Myocyte (in vitro differentiated cells): ENCODE measurements at places on chromosomes 3 and 15.
A peak's percentile ranks its signal among the peaks of the same experiment; 100 is the strongest.

- DNase-seq = no peak
Measured at GRCh38 chr3:65593780-65594752, 444.7 kb downstream of the MAGI1 start.

GRCh38 chr3:186022931-186023330 lies 85.1 kb upstream of the TRA2B start:
- no peak for DNase-seq

- peak; percentile 9 for DNase-seq
Measured at GRCh38 chr15:64216730-64217428, 54.1 kb upstream of the PPIB start.

- DNase-seq = peak; percentile 57
Measured at GRCh38 chr3:107861904-107862303, 228.9 kb downstream of the CD47 start.

DNA sequence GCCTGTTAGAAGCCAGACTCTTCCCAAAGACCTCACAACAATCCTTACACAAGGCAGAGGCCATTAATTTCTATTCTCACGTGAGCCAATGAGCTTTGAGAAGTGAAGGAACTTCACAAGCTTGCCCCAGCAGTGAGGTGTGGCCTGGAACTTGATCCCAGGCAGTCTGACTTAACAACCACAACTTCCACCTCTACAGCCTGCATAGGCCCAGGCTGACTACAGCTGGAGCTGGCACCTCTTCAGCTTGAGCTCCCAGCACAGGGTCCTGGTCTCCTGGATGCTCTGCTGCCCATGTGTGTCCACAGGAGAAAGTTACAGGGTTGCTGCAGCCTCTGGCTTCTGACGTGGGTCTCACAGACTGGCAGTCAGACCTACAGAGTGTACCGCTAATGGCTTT lies 111.0 kb downstream of the ERC2 start:
- no peak for DNase-seq

DNA sequence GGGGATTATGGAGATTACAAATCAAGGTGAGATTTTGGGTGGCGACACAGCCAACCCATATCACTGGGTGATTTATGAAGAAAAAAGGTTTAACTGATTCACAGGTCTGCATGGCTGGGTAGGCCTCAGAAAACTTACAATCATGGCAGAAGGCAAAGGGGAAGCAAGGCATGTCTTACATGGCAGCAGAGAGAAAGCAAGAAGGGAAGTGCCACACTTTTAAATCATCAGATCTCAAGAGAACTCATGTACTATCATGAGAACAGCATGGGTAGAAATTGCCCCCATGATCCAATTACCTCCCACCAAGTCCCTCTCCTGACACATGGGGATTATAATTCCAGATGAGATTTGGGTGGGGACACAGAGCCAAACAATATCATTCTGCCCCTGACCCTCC lies 59.7 kb downstream of the DPH6 start:
- DNase-seq = no peak

GRCh38 chr15:70343961-70344621 lies 246.4 kb upstream of the TLE3 start:
- no peak for DNase-seq

GRCh38 chr3:38541806-38542205 lies 45.7 kb downstream of the EXOG start:
- DNase-seq = peak; percentile 98

DNA sequence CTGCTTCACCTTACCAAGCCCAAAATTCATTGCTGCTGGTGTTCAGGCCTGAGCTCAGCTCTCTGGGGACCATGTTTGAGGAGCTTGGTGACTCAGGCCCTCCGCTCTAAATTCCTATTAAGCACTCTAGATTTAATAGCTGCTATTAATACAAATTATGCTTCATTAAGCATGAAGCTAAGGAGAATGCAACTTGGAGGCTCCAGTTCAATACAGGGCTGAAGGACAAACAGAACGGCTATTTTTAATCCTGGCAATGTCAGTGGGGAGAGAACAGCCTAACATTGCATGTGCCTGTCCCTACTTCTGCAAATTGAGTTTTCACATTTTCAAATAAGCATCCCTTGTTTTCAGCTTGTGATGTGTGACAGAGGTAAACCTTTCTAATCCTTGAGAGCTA lies 80.1 kb upstream of the TRIM42 start:
- no peak for DNase-seq

GRCh38 chr3:94904156-94904674 lies 841.4 kb downstream of the NSUN3 start:
- no peak for DNase-seq

DNA sequence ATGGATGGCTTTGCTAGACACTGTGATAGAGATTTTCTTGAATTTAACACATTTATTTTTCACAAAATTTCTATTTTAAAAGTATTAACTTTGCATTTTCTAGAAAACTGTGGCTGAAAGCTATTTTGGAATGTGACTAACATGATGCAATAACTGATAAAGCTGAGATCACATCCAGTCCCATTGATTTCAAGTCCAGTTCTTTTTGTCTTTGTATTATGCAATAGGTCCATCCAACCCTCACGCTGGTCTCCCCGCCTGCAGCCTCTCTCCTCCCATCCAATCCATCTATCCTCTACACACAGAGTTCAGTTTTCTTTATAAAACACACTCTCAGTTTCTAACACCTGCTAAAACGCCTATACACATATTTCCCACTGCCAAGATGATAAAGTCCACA lies 178.8 kb downstream of the CNTN3 start:
- DNase-seq = no peak

- no peak for DNase-seq
Measured at GRCh38 chr15:32857732-32858131, 139.9 kb downstream of the GREM1 start.

DNA sequence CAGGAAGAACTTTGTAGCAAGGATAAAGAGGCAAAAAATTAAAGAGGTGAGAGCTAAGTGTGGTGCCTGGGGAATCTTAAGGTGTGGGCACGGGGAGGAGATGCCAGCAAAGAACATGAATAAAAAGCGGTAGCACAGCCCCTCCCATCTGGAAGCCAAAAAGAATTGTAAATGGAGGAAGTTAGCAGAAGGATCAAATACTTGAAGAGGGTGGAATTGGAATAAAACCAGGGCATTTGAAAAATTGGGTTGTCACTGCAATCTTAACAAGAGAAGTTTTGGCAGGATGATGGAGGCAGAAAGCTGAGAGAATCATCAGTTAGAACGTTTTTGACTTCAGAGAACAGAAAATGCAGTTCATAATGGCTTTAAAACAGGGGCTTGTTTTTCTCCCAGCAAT lies 2.4 kb downstream of the CCR2 start:
- no peak for DNase-seq

DNA sequence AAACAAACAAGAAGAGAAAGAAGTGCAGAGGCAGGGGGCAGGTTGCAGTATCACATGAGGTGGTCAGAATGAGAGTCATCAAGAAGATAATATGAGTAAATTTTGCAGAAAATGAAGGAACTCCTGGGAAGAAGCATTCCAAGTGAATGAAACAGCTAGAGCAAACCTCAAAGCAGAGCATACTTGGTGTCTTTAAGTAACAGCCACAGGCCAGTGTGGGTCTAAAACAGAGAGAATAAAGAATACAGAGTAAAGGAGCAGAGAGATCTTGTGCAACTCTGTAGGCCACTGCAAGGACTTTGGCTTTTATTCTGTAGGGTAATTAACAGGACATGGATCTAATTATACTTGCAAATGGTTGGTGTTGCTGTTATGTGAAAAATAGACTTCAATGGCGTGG lies 81.3 kb downstream of the STAC start:
- DNase-seq = no peak

- DNase-seq = no peak
Measured at GRCh38 chr15:80950291-80951078, 39.1 kb downstream of the MESD start.

DNA sequence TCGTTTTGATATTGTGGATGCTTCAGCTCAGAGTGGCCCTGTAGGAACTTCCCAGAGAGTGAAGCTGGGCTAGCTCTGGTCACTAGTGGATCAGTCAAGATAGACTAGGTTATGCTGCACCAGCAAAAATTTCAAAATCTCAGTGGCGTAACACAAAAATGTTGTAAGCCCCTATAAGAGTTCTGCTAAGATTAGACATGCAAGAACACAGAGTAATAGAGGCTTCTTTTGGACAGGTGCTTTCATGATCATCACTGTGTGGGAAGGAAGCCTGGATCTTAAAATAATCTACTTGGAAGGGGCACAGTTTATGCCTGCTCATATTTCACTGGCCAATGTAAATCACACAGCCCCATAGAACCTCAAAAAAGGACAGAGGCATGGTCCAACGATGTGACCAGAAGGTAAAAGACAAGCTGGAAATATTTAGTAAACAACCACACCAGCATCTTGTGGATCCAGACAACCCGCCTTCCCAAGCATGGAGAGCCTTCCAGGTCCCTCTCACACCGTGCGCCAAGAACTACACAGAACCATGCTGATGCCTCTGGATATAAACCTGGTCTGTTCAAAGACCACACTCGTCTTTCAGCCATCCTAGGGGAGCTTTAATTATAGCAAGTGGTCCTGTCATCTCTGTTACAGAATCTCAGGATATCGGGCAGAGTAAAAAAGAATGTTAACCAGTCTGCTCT lies 554.3 kb downstream of the EPHB1 start:
- no peak for DNase-seq

DNA sequence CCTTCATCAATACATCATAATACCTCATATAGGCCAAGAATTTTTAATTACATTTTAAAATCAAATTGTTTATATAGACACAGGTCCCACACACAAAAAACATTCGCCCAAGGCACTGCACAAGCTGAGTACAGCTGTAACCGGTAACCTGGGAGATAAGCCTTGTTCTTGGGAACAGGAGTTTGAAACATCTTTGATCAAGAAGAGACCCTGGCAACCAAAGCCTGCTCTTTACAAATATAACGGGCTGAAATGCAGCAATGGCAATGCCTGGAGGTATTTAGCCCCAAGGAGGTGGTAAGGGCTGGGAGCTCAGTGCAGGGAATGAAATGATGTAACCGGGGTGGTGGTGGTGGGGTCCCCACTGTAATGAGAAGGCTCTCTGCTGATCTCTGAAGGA lies 7.2 kb upstream of the CORO2B start:
- no peak for DNase-seq

DNA sequence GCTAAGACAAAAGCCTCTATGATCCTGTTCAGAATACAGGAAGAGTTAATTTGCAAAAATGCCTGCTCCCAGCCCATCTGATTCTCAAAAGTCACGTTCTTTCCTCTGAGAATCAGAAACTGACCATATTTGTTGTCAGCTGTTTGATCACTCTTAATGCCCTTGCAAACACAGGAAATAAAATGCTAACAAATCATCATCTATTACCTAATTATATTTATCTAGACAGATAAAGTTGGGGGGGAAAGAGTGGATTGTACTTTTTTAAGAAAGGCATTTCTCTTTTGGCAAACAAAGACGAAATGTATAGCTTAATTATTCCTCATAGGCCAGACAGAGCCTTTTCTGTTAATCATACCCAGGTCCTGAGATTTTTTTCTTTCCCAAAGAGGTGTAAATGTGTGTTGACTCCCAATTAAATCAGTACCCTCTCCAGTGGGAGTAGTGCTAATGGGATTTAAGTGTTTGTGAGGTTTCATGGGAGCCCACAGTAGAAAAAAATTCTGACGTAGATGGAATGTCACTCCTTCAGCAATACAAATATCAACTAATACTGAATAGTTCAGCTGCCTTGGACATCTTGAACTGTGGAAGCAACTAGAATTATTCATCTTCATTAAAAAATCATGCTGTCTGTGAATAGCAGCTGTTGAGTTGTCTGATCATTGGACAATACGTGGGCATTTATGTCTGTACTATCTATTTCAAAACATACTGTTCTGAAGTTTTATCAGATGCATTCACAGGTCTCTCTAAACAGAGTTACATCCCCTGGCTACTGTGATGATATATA lies 22.5 kb upstream of the BNIP2 start:
- DNase-seq = no peak

DNA sequence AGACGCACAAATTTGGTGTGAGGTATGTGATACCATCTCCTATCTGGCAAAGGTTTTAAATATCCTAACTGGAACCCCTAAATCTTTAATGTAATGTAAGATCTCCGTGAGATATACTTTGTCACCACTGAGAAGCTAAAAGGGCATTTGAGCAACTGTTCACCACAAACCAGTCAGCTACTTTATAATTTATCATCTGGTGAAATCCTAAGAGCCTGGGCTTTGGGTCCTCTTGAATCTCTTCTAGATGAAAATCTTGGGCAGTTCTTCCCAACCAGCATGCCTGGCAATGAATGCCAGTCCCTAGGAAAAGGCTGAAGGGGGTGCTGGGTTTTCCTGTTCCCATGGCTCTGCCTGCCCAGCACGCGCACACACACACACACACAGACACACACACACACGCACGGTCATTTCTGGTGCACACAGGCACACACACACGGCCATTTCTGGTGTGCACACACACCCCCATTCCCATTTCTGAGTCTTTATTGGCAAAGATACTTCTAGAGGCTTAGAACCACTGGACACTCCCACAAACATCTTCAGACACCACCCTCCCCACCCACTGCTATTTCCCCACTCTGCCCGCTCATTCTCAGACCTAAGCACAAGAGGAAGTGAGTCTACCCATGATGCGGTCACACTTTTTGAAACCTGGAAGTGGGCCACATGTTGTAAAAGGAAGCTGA lies 72.6 kb downstream of the MYO1E start:
- DNase-seq = peak; percentile 88
